ENCODE measurements at places on chromosomes 2 and 18. TPM values are rescaled to one million over a fixed set of nuclear protein-coding genes. Genes with fewer than 3 reads are reported as not detected.
A peak's percentile ranks its signal among the peaks of the same experiment; 100 is the strongest.

GRCh38 chr2:9641641-9642040 lies 10.8 kb upstream of the YWHAQ start:
- DNase-seq: no peak

- DNase-seq: no peak
Observed at GRCh38 chr2:111930875-111931274, 32.5 kb downstream of the MERTK start.

DNA sequence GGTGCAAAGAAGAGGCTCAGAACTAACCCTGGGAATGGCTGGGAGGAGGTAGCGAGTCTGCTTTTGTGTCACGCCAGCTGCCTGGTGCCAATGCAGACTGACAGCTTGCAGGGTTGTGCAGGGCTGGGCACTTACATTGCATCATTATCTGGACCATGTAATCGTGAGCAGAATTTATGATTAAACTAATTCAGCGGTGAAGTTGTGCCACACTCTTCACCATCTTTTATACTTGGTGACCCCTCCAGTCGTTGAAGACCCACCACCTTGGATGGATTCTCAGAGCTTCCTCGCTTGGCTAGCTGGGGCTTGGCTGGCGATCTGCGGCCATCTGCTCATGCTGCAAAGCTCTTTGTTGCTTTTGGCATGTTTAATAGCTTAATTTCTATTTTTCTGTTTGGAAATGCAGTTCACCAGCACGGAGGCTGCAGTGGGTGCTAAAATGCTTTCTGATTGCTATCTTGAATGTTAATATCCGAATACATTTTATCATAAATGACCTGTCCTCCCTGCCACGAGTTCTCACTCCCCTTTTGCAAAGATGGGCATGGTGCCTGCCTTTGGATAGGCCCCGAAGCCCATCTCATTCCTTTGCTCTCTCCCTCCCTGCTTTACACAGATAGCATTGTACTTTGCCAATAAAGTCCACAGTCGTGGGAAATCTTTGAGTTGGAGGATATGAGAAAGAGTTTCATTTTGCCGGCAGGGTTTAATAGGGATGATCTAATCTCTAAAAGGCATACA lies 188.2 kb downstream of the PRKCE start:
- DNase-seq: no peak

- no peak for DNase-seq
Observed at GRCh38 chr18:5476961-5477800, 66.6 kb downstream of the EPB41L3 start.

GRCh38 chr2:74379851-74380789 lies at the start of gene DCTN1:
Gene DCTN1, minus strand, starts transcription at chr2:74380311. Its CDS starts 274 bp downstream, at chr2:74380037.
- no peak for DNase-seq

GRCh38 chr2:45361666-45362065 lies 249.4 kb downstream of the SRBD1 start:
- DNase-seq: no peak

GRCh38 chr2:240106765-240107476 lies 29.2 kb downstream of the COPS9 start:
- no peak for DNase-seq

DNA sequence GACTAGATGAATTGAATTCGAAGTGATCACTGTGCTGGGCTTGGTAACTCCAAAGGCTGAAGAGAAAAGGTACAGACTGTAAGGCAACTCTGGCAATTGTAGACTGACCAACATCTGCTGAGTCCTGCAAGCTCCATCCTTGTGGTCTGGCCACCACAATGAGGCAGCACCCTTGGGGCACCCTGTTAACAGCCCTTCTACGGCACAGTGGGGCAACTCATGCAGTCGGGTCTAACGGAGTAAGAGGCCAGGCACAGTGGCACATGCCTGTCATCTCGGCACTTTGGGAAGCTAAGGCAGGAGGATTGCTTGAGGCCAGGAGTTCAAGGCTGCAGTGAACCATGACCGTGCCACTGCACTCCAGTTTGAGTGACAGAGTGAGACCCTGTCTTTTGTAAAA lies 126.8 kb downstream of the ZAP70 start:
- DNase-seq: no peak

DNA sequence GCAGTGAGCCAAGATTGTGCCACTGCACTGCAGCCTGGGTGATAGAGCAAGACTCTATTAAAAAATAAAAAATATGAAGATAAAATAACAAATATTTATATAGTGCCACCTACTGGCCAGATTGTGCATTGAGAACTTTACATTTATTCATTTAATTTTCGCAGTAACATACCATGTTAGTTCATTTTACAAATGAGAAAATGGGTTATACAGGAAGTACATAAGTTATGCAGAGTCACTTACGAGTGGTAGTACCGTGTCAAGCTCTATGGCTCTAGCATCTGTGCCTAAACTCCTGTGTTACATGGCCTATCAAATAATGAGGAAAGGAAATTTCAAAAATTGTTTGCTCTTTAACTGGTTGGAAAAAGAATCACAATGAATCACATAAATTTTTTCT lies 27.9 kb downstream of the RIF1 start:
- no peak for DNase-seq

GRCh38 chr2:48755473-48755872 lies at the start of gene LHCGR:
Gene LHCGR, minus strand, starts transcription at chr2:48755724. Its CDS starts 53 bp downstream, at chr2:48755671.
- DNase-seq: no peak

DNA sequence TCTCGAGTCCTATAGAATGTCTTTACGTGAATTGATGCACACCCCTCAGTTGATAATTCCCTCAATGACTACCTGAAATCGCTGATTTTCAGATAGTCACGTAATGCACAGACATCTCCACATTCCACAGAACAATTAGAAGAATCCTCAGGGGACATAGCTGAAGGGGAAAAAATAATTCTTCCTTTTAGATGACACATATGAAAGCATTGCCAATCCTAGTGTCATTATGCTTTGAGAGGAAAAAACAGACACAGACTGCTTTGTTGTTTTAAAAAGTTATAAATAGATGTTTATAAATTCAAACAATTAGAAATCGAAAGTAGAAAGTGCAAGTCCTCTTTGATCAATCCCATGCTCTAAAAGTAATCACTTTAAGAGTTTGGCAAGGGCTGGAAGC lies 100.6 kb upstream of the FN1 start:
- DNase-seq: no peak

DNA sequence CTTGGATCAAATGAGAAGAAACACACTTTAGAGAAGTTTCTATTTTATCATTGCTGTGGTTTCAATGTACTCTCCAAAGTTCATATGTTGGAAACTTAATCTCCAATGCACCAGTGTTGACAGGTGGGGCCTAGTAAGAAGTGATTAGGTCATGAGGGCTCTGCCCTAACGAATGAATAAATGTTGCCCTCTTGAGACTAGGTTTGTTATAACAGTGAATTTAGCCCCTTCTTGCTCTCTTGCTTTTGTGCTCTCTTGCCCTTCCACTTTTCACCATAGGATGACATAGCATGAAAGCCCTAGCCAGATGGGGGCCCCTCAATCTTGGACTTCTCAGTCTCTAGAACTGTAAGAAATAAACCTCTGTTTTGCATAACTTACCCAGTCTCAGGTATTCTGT lies 664.8 kb downstream of the DCC start:
- no peak for DNase-seq

- DNase-seq: no peak
Observed at GRCh38 chr2:71453404-71454220, at the start of gene DYSF. Gene DYSF, plus strand, starts transcription at chr2:71453561.

DNA sequence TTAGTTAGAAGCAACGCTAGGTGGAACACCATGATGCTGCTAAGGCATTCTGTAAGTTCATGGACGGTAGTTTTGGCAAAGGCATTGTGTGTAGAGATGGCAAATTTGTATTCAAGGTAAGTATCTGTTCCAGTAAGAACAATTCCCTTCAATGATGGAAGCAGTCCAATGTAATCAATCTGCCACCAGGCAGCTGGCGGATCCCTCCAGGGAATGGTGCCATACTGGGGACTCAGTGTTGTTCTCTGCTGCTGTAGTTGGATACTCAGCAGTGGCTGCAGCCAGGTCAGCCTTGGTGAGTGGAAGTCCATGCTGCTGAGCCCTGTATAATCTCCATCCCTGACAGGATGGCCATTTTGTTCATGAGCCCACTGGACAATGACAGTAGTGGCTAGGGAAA lies 62.8 kb downstream of the ARL6IP6 start:
- no peak for DNase-seq

GRCh38 chr2:215920244-215921100 lies 92.9 kb downstream of the MREG start:
- DNase-seq: peak; percentile 78

GRCh38 chr2:39867268-39867667 lies 88.2 kb upstream of the THUMPD2 start:
- no peak for DNase-seq

GRCh38 chr2:235639428-235639773 lies 145.6 kb downstream of the AGAP1 start:
- peak; percentile 90 for DNase-seq

DNA sequence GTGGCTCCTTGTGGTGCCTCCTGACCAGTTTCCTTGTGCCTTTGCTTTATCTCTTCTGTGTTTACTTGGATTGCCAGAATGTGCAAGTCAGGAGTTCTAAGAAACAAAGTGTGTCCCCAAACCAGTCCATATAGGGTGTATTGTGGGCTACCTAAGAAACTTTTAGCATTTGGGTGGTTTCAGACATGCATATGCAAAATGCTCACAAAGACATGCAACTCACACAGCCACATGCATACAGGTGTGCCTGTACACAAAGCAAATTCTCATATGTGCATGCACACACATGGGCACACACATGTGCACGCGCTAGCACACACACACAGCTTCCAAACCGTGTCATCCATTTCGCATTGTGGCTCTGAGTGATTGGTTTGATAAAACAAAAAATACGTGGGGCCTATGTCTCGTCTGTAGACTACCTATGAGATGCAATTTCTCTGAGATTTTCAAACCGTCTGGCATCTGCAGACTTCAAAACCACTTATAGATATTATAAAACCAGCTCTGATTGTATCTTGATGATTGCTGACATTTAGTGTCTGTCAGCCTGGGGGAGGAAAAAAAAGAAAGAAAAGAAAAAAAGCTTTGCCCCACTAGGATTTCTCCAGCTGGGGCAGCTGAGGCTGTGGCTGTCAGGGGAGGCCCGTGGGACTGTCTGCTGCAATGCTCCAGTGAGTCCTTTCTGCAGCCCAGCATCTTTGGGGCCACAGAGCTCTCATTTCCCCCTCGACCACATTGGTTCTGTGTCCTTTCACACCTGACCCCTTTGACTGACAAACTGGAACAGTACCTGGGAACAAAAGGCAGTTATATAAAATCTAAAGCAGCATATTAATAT lies 556.1 kb downstream of the CMPK2 start:
- DNase-seq: no peak

- DNase-seq: no peak
Observed at GRCh38 chr2:134119117-134119712, 134.7 kb upstream of the MGAT5 start.

DNA sequence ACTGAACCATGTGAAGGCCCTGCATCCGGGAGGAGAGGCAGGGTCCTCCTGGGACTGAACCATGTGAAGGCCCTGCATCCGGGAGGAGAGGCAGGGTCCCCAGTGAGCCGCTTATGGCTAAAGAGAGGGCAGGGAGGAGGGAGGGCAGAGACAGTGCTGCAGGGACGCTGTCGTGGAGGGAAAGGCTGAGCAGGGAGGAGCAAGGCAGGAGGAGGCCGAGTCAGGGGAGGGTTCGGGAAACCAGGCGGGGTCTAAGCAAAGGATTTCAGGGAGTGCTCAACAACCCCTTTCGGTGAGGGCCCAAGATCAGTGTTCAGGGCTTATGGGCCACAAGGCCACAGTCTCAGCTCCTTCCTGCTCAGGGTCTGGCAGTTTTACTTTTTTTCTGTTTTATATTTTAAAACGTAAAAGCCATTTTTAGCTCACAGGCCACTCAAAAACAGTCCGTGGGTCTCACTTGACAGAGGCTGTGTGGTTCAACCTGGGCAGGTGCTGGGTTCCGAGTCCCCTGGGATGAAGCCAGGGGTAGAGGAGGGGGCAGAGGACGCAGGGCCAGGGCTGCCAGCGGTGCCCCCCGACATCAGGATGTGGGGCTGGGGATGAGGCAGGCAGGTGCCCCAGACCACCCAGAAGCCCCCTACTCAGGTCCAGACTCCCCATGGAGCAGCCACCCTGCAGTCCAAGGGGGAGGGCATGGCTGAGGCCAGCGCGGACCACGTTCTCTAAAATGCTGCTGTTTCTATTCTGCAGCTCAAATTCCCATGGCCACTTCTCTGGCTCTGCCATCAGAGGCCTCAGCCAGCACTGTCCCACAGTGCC lies 5.2 kb downstream of the TMEM18 start:
- no peak for DNase-seq

- DNase-seq: no peak
Observed at GRCh38 chr2:149585166-149585885, 2.2 kb downstream of the MMADHC start.

- no peak for DNase-seq
Observed at GRCh38 chr2:26874514-26874913, 26.6 kb downstream of the DPYSL5 start.

- DNase-seq: no peak
Observed at GRCh38 chr2:128178149-128178649, 87.2 kb downstream of the UGGT1 start.

DNA sequence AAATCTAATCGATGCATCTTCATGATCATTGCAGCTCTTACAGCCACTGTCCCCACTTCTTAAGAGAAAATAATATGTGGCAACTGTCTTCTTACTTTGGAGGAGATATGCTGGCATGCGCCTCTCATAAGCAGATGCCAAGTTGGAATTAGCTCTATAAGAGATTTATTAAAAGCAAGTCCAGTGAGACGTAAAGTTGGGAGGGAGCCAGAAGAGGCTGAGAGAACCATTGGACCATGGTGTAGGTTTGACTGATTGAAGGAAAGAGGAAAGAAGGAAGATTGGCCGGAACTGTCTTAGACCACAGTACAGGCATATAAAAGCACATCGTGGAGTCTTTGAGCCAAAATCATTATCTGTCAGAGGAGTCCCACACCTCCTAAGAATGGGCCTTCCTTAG lies 265.7 kb upstream of the ZC3H15 start:
- DNase-seq: no peak

Gene ABCG8
- not detected for total RNA-seq

Gene DTNA
- 7.3 TPM for total RNA-seq

Gene ST3GAL5
- 21.0 TPM for total RNA-seq

Gene PARD6G
- 7.9 TPM for total RNA-seq

Gene SLC35F5
- 55.7 TPM for total RNA-seq

Gene ITGA4
- total RNA-seq: 6.6 TPM

Measured in ascending aorta (tissue), 2 donors.